ENCODE measurements at places on chromosomes 7 and 10. TPM values are rescaled to one million over a fixed set of nuclear protein-coding genes. Genes with fewer than 3 reads are reported as not detected.

CFAP70 gene
- total RNA-seq: 4.9 TPM

EBLN1 gene
- total RNA-seq: not detected

CUBN gene
- 14.3 TPM for total RNA-seq

NUDT5 gene
- 42.3 TPM for total RNA-seq

SH3PXD2A gene
- 50.5 TPM for total RNA-seq

OPN4 gene
- not detected for total RNA-seq

KLF14 gene
- total RNA-seq: 0.16 TPM

CHN2 gene
- 62.5 TPM for total RNA-seq

HMX2 gene
- not detected for total RNA-seq

PLPP4 gene
- total RNA-seq: 4.2 TPM

PLEKHS1 gene
- total RNA-seq: 0.77 TPM

C1QL3 gene
- total RNA-seq: 3.4 TPM

PAOX gene
- 10.3 TPM for total RNA-seq

ZNF804B gene
- total RNA-seq: 6.3 TPM

HECW1 gene
- total RNA-seq: 11.8 TPM

PLXNA4 gene
- 17.5 TPM for total RNA-seq

NRP1 gene
- 126 TPM for total RNA-seq

MRPS17 gene
- total RNA-seq: 8.9 TPM

SEMA4G gene
- total RNA-seq: 6.6 TPM

All from camera-type eye (tissue), 1 donor.